ENCODE measurements at places on chromosomes 11 and 22.

- DNase-seq, result no peak
These were observed 349.9 kb downstream of the CNTN5 start for GRCh38 chr11:99370549-99371216.

- DNase-seq, result no peak
These were observed 219.4 kb downstream of the CADM1 start for GRCh38 chr11:115284773-115285172.

- no peak for DNase-seq
These were observed 83.3 kb downstream of the MICAL2 start for GRCh38 chr11:12193515-12194336.

- no peak for DNase-seq
These were observed 235.6 kb downstream of the KCNA4 start for GRCh38 chr11:29781268-29781667.

- DNase-seq, result no peak
These were observed 122.3 kb downstream of the KCNQ1 start for GRCh38 chr11:2567026-2567671.

DNA sequence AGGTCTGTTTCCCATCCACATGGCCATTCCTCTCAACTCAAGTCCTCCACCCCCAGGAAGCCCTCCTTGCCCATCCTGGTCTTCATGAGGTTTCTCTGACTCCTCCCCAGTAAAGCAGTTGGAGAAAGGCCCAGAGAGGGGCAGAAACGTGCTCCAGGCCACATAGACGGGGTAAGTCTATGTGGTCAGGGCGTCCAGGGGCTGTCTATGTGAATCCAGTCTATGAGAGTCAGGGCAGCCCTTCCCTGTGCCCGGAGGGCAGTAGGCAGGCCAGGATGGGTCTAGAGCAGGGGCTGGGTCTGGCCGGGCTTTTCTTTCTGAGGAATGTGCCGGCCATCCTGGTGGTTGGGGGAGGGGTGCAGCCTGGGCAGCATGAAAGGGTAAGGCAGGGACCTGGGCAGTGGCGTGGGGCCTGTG is 11.7 kb downstream of the GUCD1 start:
- DNase-seq, result no peak

GRCh38 chr11:118572061-118572980 is at the start of gene ARCN1:
Gene ARCN1, plus strand, starts transcription at chr11:118572409. Its CDS starts 139 bp downstream, at chr11:118572548.
- DNase-seq, result peak; percentile 82

DNA sequence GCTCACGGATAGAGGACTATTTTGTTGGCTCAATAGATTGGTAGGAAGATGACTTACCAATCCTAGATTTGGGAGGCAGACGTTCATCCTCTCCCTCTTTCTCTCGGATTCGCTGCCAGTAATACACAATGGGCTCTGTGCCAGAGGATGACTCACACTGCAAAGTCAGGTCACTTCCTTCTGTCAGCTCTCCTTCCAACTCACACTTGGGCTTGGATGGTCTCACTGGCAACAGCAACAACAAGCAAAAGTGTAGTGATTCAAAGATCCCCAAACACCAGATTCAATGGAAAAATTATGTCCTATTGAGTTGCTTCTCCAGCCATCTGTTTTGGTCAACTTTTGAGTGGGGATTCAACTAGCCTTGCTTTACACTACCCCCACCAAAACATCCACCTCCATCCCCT is 21.7 kb upstream of the HSPA8 start:
- DNase-seq, result no peak

GRCh38 chr22:39452740-39453040 is 4.1 kb upstream of the MGAT3 start:
- no peak for DNase-seq

GRCh38 chr11:19919050-19919561 is 206.5 kb downstream of the NAV2 start:
- no peak for DNase-seq

GRCh38 chr11:72513411-72513810 is 79.1 kb upstream of the CLPB start:
- DNase-seq, result no peak

GRCh38 chr22:46145361-46145851 is 4.9 kb upstream of the PPARA start:
- no peak for DNase-seq

- DNase-seq, result no peak
These were observed 14.6 kb downstream of the KCNA4 start for GRCh38 chr11:30002157-30002785.

- peak; percentile 11 for DNase-seq
These were observed 23.5 kb downstream of the OR8B12 start for GRCh38 chr11:124519850-124520549.

DNA sequence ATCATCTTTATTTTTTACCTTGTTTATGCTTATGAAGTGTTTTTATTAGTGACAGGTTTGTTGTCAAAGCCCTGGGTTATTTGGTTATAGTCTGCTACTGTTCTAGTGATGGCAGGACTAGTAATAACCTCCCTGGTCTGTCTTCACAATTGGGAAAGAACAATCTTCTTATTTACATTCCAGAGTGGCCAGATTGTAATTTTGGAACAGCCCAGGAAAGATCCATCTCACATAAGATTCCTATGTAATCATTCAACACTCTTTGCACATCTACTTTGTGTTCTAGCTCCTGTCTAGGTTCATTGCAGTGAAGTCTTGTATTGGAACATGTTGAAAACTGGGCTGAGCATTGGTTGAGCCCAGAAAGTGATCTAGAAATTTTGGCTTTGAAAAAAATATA is 63.8 kb downstream of the CYB5R2 start:
- no peak for DNase-seq

DNA sequence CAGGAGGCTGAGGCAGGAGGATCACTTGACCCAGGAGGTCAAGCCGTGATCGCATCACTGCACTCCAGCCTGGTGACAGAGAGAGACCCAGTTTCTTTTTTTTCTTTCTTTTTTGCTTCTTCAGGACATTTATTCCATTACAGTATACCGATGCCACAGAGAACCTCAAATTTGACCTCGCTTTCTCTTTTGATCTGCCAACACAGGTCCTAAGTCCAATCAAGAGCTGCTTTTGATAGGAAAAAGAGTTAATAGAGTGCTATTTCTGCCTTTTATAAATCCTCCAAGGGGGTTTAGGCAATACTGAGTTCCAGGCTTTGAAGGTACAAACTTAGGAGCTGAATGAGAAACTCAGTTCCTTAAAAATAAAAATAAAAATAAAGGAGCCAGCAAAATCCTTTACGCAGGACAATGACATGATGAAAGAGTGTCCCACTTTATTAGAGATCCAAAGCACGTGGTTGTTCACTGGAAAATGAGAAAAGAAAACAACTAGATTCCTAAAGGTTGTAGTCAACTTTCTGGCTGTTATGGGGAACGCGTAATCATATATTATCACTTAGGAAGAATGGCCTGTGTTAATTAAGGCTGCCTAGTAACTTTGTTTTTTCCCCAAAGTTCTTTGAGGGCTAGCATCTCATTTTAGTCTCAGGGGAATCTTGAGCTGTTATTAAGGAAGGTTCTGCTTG is 27.2 kb downstream of the FADD start:
- no peak for DNase-seq

DNA sequence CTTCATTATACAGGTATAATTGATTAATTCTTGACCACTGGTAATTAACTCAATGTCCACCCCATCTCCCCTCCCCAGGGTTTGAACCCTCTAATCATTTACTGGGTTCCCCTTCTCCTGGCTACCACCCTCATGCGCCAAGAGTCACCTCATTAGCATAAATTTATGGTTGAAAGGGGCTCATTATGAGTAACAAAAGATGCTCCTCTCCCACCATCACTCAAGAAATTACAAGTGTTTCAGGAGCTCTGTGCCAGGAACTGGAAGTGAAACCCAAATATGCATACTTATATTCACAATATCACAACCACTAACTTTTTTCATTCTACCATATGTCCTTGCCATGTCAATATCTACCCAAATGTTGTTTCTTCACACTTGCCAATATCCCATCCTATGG is 7.8 kb upstream of the STIP1 start:
- DNase-seq, result no peak

- DNase-seq, result no peak
These were observed 66.8 kb downstream of the RTL6 start for GRCh38 chr22:44431256-44431655.

DNA sequence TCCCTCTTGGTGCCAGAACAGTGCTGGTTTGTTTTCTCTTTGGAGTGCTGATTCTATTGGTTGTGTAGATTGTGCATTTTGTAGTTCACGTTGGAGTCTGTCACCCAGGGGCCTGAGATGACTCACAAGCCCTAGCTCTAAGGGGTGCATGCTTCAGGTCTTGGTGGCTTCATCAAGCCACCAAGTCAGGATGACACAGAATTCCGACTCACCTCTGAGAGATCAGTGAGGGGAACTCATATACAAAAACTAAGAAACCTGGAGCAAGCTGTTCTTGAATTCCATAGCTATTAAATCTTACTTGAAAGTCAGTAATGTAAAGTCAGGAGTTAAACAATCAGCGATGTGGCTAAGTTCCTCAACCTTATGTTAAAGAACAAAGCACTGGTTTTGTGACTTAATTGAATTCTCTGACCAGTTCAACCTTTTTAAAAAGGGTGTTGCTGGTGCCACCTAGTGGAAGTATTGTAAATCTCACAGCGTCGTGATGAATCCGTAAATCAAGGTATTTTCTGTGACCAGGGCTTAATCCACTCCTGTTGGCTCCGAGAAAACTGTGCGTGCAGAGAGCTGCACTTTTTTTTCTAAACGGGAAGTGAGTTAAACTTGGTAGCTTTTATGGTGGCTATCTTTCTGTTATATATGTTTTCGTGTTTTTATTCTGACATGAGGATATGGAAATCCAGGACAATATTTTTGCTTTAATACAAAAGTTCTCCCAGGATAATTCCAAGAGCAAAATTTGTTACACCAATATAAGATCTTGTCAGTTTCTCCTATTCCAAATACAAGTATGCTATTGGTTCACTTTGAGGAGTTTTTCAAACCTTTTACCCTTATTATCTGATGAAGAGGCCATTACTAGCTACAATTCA is 14.6 kb downstream of the MMP13 start:
- peak; percentile 45 for DNase-seq

- DNase-seq, result peak; percentile 39
These were observed 198.2 kb downstream of the SWAP70 start for GRCh38 chr11:9861860-9862725.

DNA sequence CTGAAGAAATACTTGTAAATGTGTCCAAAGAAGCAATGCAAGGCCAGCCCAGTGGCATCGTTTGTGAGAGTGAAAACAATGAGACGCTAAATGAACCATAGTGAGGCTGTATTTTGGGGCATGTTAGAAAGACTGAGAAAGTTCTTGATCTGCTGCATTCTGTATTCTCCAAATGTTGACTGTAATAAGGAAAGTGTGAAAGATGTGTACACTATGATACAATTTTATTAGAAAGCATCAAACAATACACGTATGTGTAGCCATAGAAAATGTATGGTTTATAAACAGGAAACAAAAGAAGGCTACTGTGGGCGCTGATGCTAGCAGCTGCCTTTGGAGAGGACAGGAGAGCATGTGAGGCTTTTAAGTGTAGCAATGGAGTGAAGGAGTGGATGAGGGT is 233.5 kb upstream of the E2F8 start:
- no peak for DNase-seq

DNA sequence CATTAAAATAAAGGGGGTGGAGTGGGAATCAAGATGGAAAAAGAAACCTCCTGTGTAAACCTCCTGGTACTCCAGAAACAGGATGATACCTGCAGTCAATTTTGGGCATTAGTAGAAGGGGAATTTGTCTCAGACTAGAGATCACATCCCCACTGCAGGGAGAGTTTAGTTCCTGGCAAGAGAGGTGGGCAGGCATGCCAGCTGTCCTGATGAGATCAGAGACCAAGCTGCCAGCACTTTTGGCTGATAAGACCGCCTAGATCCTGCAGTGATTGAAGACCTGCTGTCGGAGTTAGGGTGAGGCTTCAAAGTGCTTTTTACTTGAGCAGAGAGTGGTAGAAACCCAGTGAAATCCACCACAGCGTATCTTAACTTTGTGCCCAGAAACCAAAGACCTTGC is 29.7 kb upstream of the NELL1 start:
- no peak for DNase-seq

GRCh38 chr11:20844630-20845029 is 175.2 kb downstream of the NELL1 start:
- DNase-seq, result no peak

DNA sequence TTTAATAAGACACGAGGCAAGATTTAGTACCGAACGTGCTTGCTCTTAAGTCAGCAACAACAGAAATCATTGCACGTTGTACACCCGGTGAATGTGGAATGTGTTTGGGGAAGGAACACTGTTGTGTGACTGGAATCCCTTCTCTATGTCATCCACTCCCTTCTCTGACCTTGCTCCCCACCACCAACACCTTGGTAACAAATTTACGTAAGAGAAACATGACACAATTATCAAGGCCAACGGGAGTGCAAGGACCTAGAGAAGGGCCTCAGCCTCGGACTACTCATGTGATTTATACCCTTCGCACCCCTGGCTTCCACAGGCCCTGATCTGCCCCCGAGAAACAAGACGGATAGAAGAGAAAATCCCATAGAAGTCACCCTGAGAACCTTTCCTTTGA is 236.2 kb downstream of the LARGE1 start:
- DNase-seq, result no peak

GRCh38 chr11:108902027-108902469 is 237.2 kb downstream of the DDX10 start:
- no peak for DNase-seq

GRCh38 chr11:94705419-94705818 is 62.7 kb upstream of the AMOTL1 start:
- no peak for DNase-seq

DNA sequence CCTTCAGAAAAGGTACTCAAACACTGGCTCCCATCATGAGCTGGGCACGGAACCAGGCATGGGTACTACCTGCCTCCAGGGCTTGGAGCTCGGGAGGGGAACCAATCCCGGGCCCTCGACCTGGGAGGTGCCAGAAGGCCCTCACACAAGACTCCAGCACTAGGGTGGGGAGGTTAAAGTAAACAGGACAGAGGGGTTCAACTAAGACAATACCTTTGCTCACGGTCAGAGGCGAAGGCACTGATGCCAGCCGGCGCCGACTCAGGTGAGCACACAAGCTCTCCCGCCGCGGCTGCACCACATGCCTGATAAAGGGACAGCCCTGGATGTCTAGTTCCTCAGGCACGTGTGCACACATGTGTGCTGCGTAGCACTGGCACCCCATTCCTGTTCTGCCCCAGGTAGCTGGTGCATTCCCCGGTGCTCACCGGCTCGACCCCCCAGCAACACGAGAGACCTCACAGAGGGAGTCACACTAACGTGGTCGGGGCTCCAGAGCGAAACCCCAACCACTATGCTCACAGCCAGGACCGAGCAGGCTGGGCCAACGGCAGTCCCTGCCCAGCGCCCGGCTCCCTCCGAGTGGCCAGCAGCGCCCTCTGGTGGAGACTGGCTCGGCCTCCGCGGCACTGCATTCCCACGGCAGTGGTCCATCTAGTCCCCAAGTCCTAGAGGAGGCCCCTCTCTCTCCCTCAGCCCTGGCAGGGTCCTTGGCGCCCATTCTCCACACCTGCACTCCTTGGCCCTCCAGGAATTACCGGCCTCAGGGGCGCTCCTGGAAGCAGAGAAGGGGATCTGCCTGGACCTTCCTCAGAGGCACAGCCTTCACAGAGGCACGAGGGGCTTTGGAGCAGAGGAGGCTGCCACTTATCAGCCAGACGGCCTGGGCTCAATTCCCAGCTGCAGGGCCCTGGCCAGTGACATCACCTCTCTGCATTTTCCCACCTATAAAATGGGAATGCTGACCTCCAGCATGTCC is 28.8 kb upstream of the MOB2 start:
- DNase-seq, result peak; percentile 70
